ENCODE measurements at places on chromosomes 12 and 14.

GRCh38 chr12:42094277-42094676, 50.4 kb downstream of the GXYLT1 start:
- no peak for DNase-seq

DNA sequence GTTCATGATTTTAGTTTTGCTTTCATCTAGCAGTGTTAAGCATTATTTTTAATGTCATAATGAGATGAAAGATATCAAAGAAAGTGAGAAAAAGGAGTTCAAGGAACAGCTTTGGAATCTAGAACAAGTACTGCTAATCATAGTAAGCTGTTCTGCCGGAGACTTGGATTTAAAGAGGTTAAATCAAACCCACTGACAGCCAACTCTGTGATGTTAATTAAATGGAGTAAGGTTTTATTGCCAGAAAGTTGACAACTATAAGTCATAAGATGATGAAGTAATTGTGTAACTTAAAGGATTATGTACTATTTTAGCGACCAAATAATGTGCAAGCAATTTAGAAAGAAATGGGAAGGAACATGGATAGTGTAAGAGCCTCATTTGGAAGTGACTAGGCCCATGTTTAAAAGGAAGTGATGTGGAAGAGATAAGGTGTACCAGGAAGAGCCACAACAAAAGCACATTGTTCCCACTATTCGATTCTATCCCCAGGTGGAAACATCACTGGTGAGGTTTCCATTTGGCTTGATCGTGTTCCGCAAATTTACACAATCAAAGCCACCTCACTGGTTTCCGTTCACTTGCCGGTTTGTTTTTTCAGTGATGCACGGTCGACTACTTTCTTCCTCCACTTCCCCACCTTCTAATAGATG, 388.5 kb downstream of the PAWR start:
- no peak for DNase-seq

- DNase-seq = no peak
Measured at GRCh38 chr14:68649476-68650189, 143.2 kb downstream of the ZFP36L1 start.

DNA sequence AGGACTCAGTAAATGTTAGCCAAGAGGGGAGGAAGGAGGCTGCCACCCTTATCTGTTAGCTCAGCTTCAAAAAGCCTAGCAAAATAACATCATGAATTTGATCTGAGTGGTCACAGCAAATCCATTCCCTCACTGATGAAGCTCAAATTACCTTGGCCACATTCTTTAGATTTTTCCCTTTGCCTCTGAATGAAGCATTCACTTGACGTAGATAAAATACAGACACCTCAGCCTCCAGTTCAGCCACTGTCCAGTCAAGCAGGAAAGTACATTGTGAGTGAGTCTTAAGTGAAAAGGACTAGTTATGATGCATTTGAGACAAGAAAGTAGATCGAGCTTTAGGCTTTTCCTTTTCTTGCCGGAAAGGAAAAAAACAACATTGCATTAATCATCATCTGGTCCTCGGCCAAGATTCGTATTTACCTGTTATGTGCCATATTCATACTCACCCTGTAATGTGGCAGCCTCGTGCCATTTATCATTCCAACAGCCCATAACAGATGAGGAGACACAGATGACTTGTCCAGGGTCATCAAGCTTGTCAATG, 146.5 kb downstream of the ETV6 start:
- no peak for DNase-seq

GRCh38 chr12:121603581-121603980, 22.7 kb upstream of the ORAI1 start:
- DNase-seq = no peak

GRCh38 chr12:52956987-52957386, 8.1 kb downstream of the KRT18 start:
- no peak for DNase-seq

GRCh38 chr14:57462551-57462950, 31.1 kb downstream of the CCDC198 start:
- DNase-seq = no peak

DNA sequence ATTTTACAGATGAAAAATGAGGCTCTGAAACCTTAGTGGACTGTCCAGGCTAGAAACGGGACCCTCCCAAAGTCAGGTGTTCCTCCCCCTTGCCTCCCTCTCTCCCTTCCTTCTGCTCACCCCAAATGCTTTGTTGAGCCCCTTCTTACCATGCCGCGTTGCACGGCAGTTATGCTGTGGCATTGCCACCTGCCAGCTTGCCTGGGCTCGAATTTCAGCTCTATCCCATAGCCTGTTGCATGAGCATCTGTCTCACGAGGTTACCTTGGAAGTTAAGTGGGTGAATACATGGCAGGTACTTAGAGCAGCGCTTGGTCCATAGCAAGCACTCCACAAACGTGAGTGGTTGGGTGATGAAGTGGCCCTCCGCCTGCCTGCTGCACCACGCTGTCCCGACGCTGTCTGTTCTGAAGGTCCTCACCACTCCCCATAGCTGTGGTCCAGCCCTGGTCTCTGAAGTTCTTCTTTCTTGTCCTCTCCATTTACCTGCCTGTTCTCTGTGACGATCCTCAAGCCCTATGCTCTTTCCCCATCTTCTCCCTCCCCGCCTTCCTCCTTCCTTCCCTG, 269.9 kb downstream of the CACNA1C start:
- DNase-seq = no peak

DNA sequence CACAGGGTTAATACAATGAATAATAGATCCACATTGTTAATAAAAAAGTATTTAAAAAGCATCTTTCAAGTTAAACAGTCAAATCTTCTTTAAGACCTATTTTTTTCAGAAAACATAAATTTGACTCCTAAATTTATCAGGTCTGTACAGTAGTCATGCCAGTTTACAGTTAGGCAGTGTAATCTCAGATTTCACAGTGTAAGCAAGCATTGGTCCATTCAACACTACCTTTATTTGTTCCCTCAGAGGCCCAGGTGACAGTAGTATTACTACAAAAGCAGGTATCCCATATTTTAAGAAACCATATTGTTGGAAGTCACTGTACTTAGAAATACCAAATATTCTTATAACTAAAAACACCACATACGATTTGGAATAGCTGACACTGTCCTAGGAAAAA, 6.1 kb downstream of the ATP2B1 start:
- DNase-seq = no peak

DNA sequence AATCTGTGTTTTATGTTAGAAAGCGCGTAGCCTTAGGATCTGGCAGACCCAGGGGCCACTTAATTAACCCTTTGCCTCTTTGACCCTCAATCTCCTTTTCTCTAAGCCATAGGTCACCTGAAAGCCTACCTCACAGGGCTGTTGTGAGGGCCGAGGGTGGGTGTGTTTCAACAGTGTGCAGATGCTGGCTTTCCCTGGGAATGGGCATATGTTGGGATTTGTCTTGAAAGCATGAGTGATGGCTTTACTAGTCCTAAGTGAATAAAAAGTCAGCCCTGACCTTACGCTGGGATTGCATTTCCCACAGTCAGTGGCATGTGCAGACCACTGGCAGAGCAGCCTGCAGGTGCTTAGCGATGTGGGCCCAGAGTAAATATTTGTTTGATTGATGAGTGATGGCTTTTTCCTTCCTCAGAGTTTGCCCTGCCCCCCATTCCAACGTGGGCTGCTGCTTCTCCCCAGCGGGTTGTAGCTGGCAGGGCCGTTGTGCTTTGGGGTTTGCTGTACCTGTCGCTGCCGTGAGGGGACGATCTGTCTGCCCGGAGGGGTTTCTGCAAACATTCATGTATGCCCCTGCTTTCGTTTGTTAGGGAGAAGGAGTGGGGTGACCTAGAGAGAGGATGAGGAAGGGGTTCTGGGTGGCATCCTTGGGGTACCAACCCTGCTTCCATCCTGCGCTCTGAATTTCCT, 31.5 kb downstream of the MEG3 start:
- no peak for DNase-seq

- no peak for DNase-seq
Measured at GRCh38 chr12:2745655-2746054, 49.1 kb upstream of the FKBP4 start.

- no peak for DNase-seq
Measured at GRCh38 chr12:19988459-19988873, 379.9 kb upstream of the PDE3A start.

GRCh38 chr14:32332415-32333316, 3.6 kb downstream of the AKAP6 start:
- DNase-seq = no peak

DNA sequence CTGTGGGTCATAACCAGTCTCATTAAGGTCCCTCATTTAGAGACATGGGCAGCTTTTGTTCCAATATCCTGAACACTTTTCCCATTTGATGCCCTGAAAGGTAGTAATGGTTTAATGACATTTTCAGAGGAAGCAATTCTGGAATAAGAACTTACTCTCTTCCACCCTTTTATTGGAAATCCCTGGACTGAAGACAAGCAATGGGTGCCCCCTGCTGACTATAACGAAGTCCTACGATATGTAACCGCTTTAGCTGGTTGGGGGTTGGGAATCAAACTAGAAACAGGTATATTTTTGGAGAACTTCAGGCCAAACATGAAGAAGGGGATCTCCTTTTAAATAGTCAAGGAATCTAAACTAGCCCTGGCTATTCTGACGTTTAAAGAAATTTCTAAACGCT, 20.5 kb downstream of the SARNP start:
- DNase-seq = no peak

DNA sequence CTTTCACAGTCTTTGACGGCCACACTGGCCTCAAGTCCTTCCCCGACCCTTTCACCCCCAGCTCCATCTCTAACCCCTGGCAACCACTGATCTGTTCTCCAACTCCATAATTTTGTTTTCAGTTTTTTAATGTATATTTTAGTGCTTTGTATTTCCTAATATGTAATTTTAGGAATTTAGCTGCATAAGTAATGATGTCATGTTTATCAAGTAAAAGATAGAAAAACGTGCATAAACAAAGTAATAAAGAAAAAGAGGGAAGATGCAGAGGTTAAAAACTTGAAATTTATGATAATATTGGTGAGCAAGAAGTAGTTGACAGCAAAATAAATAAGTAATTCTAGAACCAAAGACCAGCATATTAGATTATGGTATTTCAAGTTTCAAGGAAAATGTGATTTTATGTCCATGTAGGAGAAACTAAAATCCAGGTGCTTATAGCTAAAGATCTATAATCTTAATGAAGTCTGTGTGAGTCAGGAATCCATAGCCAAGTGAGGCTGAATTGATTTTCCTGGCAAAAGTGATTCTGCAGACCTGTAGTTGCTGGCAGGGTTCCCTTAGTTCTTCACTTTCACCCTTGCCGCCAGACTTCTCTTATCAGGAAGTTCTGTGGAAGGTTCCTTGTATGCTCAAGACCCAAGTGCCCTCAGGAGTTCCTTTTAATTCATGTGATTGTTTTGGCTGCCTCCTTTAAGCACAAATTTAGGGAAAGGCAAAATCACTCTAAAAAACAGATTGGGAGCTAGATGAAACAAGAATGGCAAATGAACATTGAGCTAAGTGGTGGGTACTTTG, 24.4 kb downstream of the FBXW8 start:
- DNase-seq = no peak

DNA sequence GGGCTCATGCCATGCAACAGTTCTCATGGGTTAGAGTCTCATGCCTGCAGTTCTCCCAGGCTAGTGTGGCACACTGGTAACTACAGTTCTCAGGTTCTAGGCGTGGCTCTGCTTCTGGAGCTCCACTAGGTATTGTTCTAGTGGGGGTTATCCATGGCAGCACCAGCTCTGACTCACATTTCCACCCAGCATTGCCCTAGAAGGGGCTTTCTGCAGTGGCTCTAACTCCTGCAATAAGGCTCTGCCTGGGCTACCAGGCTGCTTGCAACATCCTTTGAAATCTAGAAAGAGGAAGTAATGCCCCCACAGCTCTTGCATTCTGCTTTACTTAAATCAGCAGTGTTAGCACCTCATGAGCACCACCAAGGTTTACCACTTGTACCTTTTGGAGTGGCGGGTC, 220.3 kb upstream of the ARID2 start:
- DNase-seq = no peak

DNA sequence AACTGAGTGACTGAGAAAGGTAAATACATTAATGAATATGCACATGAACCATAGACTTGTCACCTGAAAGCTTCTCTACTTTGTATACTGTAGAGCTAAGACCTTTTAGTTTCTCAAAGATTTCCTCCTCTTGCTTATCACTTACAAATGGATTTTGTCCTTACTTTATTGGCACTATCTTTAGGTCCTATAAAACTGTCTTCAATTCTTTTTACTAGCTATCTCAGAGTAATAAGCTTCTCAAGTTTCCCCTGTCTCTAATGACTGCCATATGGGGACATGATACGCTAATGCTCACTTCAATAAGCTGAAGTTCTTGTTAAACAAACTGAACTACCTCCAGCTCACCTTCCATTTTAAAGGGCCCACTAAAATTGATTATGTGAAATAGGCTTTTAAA, 468.2 kb upstream of the CCDC196 start:
- DNase-seq = no peak

- no peak for DNase-seq
Measured at GRCh38 chr12:121969726-121970125, 51.3 kb downstream of the CFAP251 start.

- no peak for DNase-seq
Measured at GRCh38 chr12:123712780-123713319, 697 bp downstream of the ATP6V0A2 start.

- no peak for DNase-seq
Measured at GRCh38 chr12:13101821-13102375, 1.6 kb downstream of the GSG1 start.

GRCh38 chr12:3418609-3419390, 72.2 kb upstream of the PRMT8 start:
- DNase-seq = no peak

DNA sequence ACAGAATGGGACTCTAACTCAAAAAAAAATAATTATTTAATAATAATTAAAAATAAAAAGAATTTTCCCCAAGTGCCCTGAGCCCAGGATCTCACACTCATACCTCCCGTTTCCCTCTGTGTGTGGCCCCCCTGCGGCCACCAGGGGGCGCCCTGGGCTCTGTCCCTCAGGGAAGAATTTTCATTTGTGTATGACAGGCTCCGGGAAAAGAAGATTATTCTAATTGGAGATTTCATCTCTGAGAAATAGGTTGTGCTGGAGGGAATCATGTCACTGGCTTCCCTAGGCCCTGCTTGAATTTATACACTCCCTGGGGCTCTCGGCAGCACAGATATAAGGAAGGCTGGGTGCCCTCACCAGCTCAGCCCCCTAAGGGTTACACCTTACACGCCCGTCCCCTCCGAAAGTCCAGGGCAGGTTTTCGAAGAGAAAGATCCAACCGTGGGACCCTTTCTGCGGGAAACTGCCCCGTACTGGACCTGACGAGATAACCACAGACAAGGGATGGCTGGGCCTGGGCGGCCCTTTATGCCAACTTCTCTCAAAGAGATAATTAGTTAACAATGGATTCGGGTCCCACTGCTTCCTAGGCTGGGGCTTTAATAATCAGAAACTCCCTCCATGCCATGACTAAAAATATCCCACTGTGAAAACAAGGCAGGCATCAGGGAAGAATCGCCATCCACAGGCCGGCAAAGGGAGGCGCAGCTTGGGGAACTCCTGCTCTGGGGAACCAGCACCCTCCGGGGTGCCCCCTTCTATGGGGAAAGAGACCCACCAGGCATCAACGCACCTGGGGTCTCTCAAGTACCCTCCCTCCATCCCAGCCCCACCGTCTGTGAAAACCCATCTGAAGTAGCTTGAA, 80.7 kb downstream of the KDM2B start:
- DNase-seq = peak; percentile 54
